ENCODE measurements at places on chromosomes 3 and 15. TPM values are rescaled to one million over a fixed set of nuclear protein-coding genes. Genes with fewer than 3 reads are reported as not detected.

USP19 gene
- total RNA-seq = 35.6 TPM

FGF7 gene
- total RNA-seq = not detected

FRG2C gene
- not detected for total RNA-seq

DUOXA2 gene
- not detected for total RNA-seq

PLXND1 gene
- 0.47 TPM for total RNA-seq

TNK2 gene
- 32.4 TPM for total RNA-seq

Data from hair follicular keratinocyte (primary cell).